Left cardiac atrium (tissue), 4 donors: ENCODE measurements at places on chromosomes 2 and 18. TPM values are rescaled to one million over a fixed set of nuclear protein-coding genes. Genes with fewer than 3 reads are reported as not detected.

GRCh38 chr2:202375033-202375608, 1.0 kb upstream of the BMPR2 start:
- peak; percentile 87 for DNase-seq

GRCh38 chr2:31558401-31559295, 22.1 kb downstream of the SRD5A2 start:
- DNase-seq = no peak

DNA sequence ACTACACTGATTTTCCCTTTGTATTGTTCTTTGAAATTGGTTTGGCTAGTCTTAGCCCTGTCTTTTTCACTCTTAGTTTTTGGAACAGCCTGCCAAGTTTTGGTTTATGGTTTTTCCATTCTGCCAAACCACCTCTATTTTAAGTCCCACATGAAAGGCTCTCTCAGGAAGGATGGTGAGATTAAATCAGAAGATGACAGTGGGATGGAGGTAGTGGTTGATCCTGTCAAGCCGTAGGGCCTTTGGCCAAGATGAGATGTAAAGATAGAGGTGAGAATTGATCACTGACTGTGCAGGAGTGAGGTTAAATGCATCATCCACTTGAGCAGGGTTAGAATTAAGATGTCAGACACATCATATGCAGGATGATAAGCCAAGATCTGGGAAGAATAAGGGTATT, 948.5 kb downstream of the SLC4A3 start:
- no peak for DNase-seq

The CNGA3 gene
- not detected for total RNA-seq

DNA sequence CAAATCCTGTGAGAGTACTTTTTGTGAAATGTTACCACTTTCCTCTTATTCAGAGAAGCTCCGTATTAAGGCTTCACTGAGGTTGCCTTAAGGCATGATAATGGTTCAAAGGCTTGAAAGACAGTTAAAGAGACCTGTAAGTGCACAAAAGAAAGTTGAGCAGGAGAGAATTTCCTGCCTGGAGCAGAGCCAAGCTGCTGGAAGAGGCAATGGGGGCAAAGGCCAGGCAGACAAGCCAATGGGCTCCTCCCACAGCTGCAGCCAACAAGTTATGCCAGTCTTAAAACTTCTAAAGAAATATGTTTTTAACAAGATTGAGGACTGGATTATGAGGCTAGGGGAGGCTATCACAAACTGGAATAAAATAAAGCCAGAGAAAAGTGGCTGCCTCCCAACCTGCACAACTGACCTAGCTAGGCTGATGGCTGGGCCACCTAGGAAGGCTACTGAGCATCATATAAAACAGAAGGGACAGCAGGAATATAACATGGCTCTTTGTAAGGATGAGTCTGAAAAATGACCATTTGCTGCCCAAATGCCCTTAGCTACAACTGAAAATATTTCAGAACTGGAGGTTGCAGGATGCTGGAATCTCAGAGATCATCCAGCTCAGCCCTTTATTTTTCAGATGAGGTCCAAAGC, 2.1 kb downstream of the IL1B start:
- DNase-seq = no peak
